ENCODE measurements at places on chromosomes 5 and 9.
A peak's percentile ranks its signal among the peaks of the same experiment; 100 is the strongest.

DNA sequence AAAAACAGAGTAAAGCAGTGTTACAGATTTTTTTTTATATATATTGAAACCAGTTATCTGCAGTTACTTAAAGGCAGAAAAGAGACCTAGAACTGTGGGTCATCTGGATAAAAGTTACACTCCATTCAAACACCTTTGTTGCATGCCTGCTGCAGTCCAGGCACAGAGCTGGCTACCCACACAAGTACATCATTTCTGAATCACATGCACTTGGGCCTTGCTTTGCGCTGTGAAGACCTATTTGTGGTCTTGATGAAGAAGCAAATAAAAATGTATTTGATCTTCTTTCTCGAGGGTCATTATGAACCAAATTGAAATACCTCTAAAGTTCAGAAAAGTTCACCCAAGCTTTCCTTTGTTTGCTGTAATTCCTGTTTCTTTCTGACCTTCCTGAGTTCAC is 503.0 kb upstream of the ZNF608 start:
- no peak for DNase-seq

GRCh38 chr5:133454442-133454841 is 157.9 kb downstream of the FSTL4 start:
- DNase-seq = no peak

- no peak for DNase-seq
Measured at GRCh38 chr5:133869519-133870335, 98.7 kb downstream of the C5orf15 start.

GRCh38 chr5:1744393-1745122 is 55.1 kb downstream of the MRPL36 start:
- no peak for DNase-seq

GRCh38 chr9:112382066-112382465 is 2.2 kb downstream of the HSDL2 start:
- DNase-seq = no peak

GRCh38 chr9:92424340-92424739 is at the start of gene OMD:
TSS of gene OMD (minus strand) at chr9:92424471. CDS start at chr9:92417558, 6,913 bp downstream.
- DNase-seq = no peak

GRCh38 chr5:114362197-114362976 is 517 bp downstream of the KCNN2 start:
- DNase-seq = peak; percentile 82

- DNase-seq = no peak
Measured at GRCh38 chr5:9082996-9083395, 462.9 kb downstream of the SEMA5A start.

- DNase-seq = no peak
Measured at GRCh38 chr9:109417054-109417453, 81.1 kb downstream of the PTPN3 start.

GRCh38 chr5:11946317-11946716 is 42.1 kb upstream of the CTNND2 start:
- no peak for DNase-seq

DNA sequence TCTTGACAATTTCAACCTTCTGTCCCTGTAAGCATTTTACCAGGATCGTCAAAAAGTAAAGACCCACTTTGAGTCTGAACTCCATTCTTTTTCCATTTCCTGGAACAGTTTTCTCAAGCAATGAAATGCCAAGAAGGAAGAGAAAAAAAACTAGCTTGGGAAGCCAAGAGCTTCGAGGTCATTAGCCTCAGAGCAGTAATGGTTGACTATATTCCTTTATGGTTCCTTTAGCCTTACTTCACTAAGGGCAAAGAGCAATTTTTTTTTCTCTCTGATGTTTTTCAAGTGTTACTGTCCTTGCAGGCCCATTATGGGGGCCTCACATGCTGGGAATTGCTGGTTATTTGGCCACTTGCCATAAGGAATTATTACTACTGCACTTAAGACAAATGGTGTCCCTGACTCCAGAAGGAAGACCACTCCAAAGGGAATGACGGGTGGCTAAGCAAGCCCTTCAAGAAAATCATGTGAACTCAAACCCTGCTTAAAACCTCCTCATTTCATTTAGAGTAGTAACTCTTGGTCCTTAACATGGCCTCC is 37.1 kb downstream of the BNC2 start:
- DNase-seq = no peak

DNA sequence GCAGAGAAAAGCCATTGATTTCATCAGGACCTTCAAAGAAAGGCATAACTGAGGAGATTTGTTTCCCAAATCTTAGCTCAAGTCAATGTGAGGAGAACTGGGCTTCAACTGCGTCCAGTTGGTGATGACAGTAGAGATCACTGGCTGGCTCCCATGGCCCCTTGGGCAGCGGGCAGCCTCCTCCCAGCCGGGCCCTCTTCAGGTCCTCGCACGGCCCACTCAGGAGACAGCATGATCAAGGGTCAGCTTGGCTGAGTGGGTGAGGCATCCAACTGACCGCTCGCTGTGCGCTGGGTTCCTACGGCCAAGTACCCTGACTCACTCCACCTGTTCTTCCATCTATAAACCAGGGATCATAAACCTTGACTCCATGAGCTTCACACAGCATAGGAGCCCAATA is 274.0 kb downstream of the NSG2 start:
- DNase-seq = no peak

GRCh38 chr5:142292249-142292648 is 32.6 kb downstream of the SPRY4 start:
- DNase-seq = no peak

DNA sequence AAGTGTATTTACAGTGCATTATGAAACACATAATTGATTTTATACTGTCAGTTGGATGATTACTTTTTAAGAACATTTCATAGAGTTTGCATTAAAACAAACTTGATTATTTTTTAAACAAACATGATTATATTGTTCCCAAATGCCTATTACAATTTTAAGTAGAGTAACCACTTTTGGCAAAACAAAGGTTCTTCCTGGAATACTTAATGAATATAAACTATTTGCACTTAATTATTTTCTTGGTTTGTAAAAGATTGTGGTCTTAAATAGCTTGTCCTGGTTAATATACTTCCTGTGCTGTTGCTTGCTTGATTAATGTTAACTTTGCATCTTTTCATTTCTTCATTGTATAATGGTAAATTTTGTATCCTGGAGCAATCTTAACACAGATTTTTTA is 180.0 kb downstream of the CDH12 start:
- DNase-seq = no peak

- DNase-seq = no peak
Measured at GRCh38 chr5:135537745-135538144, 2.0 kb upstream of the NEUROG1 start.

- DNase-seq = no peak
Measured at GRCh38 chr9:109771796-109772531, 8.0 kb upstream of the PALM2AKAP2 start.

DNA sequence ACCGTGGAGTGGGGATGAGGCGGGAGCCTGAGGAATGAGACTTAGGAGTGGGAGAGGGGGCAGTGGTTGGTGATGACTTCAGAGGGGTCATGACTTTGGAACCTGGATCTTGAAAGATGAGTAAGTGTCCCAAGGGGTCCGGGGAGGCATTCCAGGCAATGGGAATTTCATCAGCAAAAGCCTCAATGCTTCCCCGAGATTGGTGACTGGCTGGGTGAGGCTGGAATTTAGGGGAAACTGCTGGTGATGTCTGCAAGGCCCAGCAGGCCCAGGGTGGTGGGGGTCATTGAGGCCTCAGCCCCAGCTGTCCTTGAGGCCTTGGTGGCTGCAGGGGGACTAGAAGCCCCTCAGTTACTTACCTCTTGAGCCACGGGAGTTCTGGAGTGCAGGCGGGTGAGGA is 7.5 kb downstream of the NDST1 start:
- DNase-seq = no peak

GRCh38 chr9:78778861-78779374 is 482.0 kb downstream of the PSAT1 start:
- no peak for DNase-seq

GRCh38 chr9:79630521-79631403 is 59.0 kb downstream of the TLE4 start:
- DNase-seq = peak; percentile 62

- DNase-seq = no peak
Measured at GRCh38 chr5:133723651-133724366, 111.5 kb upstream of the FSTL4 start.

DNA sequence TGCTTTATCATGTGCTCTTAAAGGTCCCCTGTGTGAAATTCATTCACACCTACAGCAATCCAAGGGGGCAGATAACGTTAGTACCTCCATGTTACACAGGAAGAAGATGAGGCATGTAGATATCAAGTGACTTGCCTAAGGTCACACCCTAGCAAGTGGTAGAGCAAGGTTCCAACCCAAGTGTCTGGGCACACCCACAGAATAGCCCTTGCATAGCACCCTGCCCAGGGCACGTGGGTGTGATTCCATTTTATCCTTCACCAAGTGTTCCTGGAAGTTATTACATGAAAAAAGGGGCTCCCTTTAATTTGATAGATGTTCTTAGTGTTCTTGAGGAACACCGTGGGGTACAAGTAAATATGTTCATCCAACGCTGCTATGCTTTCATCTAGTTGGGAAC is 4.9 kb downstream of the TMEM171 start:
- DNase-seq = no peak

- no peak for DNase-seq
Measured at GRCh38 chr9:36116593-36116992, 19.9 kb upstream of the GLIPR2 start.

DNA sequence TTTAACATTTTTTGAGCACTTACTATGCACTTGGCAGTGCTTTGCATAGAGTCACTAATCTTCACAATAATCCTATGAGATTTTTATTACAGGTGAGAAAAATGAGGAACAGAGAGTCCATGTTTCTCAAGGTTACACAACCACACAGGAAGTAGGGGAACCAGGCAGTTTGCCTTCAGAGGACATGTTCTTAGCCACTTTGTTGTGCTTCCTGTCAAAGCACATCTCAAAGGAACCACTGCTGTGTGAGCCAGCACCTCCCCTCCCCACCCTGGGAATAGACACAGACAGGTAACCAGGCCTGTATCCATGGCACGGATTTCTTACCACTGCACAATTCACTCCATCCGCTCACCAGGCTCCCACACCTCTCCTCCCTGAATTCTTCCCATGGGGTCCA is 6.3 kb upstream of the DNAJB5 start:
- DNase-seq = peak; percentile 39

DNA sequence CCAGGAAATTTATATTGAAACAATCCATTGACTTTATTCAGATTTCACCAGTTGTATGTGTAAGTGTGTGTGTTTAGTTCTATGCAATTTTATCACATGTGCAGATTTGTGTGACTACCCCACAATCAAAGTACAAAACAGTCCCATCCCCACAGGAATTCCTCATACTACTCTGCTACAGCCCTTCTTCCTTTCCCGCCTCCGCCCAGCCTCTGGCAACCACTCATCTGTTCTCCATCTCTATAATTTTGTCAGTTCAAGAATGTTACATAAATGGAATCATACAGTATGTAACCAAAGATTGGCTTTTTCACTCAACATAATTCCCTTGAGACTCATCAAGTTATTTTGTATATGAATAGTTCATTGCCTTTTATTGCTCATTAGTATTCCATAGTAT is 289.1 kb downstream of the GADD45G start:
- no peak for DNase-seq

- no peak for DNase-seq
Measured at GRCh38 chr5:9363449-9363848, 182.4 kb downstream of the SEMA5A start.
